NCI-H524 (cell line): ENCODE measurements at places on chromosomes 12 and 14.
A peak's percentile ranks its signal among the peaks of the same experiment; 100 is the strongest.

- DNase-seq, result peak; percentile 36
These were observed 21.3 kb upstream of the RFLNA start for GRCh38 chr12:124273630-124274029.

GRCh38 chr14:61553730-61554641, 141.3 kb upstream of the HIF1A start:
- no peak for DNase-seq

GRCh38 chr14:70696026-70696425, 54.3 kb downstream of the TTC9 start:
- no peak for DNase-seq

DNA sequence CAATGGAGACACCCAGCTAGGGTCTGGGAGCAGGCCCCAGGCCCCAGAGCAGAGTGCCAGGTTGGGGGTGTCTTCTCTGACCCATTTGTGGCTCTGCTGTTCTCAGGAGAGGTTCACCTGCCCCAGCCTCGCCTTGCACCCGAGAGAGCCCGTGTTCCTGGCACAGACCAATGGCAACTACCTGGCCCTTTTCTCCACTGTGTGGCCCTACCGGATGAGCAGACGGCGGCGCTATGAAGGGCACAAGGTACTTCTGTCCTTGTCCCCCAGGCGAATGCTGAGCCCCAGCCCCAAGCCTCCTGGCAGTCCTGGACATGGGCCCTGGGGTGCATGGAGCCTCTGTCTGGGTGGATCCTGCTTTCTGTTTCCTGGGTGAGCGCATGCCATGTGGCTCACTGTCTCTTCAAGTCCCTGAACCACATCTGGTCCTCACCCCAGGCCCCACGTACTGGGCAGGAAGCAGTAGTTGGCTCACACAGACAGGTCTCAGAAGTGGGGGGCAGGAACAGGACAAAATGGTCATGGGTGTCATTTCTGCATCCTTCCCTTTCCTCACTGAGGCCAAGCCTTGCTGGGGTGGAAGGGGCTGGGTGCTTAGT, 58.2 kb downstream of the BEGAIN start:
- no peak for DNase-seq

DNA sequence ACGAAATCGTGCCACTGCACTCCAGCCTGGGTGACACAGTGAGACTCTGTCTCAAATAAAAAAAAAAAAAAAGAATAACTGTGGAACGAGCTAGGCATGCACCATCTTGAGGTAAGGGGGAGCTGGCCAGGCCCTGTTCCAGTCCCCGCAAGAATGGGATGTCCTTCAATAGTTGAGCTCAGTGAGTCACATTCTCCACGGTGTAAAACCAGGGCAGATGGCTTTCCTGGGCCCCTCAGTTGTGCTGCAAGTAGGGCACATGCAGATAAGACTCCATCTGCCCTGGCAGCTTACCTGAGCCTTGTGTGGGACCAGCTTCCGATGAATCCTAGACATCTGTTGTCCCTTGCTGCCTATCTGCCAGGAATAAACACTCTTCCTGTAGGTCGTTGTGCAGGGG, 312.1 kb downstream of the VRK1 start:
- DNase-seq, result peak; percentile 66

DNA sequence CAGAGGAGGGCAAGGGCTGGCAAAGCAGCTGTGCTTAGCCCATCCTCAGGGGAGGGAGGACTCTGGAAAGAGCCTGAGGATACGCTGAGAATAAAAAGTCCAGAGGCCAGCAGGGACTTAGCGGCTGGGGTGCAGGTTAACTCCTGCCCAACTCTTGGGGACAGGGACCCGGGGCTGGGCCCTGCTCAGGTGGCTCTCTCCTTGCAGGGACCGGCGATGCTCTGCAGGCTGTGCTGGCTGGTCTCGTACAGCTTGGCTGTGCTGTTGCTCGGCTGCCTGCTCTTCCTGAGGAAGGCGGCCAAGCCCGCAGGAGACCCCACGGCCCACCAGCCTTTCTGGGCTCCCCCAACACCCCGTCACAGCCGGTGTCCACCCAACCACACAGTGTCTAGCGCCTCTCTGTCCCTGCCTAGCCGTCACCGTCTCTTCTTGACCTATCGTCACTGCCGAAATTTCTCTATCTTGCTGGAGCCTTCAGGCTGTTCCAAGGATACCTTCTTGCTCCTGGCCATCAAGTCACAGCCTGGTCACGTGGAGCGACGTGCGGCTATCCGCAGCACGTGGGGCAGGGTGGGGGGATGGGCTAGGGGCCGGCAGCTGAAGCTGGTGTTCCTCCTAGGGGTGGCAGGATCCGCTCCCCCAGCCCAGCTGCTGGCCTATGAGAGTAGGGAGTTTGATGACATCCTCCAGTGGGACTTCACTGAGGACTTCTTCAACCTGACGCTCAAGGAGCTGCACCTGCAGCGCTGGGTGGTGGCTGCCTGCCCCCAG, 2.8 kb downstream of the B3GNT4 start:
- DNase-seq, result no peak
